Immature natural killer cell (primary cell): ENCODE measurements at places on chromosomes 5 and 9.

DNA sequence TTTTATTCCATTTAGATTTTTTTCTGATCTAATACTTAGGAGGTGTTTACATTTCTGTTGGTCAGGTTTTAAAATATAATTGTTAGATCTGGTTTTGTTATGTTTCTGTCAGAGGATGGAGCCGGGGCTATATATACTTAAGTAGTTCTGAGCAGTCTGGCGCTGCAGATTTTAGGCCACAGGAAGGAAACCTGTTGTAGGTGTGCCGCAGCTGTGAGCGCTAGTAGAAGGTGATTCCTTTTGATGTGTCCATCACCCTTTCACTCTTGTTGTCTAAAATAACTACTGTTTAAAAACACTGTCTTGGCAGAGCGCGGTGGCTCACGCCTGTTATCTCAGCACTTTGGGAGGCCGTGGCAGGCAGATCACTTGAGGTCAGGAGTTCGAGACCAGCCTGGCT lies 17.0 kb downstream of the ZBTB34 start:
- peak; percentile 38 for DNase-seq

DNA sequence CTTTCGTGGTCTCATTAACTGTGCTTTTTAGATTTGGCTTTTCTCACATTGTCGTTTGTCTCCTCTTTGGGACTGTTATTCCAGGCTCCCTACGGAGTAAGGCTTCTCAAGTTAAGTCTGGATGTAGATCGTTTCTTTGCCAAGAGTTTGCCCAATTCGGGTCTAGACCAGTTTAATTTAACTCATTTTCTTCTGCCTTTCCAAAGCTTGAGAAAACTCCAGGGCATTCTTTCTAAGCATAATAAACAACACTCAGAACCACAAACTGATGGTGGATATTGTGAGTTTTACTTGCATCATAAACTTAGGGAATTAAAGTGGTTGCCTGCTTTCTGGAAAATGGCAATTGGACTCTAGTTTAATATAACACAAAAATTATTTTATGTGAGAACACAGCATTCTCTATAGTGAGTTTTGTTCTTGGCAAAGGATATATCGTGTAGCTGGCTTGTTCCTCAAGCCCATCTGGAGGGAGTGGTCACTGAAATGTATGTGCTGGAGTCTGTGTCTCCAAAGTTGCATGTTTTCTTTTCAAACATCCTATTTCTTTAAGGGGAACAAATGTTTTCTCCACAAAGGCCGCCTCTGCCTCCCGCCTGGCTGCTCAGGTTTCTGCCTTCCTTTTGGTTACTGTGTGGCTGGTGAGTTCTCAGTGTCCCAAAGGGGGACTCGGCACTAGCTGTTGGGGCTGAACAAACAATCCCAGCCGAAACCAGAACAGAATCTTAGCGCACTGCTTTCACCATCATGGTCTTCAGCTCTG lies 211.3 kb upstream of the FBN2 start:
- no peak for DNase-seq

DNA sequence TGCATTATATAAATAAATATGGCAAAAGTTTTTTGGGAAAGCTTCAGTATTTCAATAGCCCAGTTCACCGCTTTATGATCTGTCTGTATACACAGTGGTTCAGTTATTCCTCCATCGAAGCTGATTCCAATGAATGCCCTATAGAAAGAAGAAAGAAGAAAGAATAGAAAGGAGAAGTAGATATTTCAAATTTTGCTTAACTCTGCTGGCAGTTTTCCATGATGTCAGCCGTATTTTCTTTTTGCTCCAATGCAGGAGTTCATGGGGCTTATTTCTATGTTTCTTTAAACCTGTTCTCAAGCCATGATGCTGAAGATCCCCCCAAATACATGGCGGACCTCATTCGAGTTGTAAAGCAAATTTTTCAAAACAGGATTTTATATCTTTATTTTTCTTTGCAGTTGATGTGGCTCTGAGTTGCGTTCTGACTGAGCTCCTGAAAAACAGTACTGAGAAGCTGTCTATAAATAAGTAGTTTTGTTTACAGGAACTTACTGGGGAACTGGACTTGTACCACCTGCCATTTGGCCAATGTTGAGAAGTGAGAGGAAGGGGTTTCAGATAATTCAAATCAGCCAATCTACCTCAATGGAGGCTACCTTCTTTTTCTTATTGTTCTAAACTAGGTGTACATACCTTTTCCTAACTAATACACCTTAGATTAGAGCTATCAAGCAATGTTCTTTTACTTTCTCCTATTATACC lies 418.5 kb upstream of the MEF2C start:
- DNase-seq = no peak

GRCh38 chr9:22650145-22650544 lies 203.5 kb downstream of the DMRTA1 start:
- DNase-seq = no peak

DNA sequence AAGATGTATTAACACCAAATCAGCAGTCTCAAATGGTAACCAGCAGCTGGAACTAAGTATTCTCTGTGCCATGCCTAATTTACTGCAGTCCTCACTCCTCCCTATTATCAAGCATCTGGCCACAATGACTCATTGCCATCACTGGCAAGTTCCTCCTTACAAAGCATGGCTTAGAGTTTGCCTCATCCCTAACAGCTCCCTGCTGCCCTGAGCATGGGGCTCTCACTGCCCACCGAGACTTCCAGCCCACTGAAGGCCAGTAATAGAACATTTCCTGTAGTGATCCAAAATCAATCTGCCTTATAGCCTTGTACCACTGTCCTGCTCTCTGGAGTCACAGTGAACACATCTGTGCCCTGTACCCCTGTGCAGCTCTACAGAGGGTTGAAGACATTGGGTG lies 211.9 kb upstream of the TRIM32 start:
- DNase-seq = no peak

- DNase-seq = no peak
Observed at GRCh38 chr9:107868186-107868585, 378.6 kb upstream of the KLF4 start.

- DNase-seq = no peak
Observed at GRCh38 chr5:39284552-39284951, 65.2 kb upstream of the FYB1 start.

DNA sequence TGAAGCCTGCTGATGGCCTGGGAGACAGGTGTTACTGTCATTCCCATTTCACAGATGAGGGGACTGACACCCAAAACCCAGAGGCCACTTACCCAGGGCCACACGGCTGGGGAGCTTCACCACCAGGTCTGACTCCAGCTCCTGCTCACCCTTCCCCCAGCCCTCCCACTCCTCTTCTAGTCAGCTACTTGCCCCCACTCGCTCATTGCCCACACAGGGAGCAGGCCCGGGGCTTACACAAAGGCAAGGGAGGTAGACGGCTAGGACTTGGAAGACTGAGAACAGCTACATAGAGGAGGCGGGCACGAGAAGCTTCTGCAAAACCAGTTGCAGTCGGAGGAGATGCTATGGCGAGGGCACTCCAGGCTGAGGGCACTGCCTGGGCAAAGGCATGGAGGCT lies 21.3 kb downstream of the LMX1B start:
- no peak for DNase-seq

DNA sequence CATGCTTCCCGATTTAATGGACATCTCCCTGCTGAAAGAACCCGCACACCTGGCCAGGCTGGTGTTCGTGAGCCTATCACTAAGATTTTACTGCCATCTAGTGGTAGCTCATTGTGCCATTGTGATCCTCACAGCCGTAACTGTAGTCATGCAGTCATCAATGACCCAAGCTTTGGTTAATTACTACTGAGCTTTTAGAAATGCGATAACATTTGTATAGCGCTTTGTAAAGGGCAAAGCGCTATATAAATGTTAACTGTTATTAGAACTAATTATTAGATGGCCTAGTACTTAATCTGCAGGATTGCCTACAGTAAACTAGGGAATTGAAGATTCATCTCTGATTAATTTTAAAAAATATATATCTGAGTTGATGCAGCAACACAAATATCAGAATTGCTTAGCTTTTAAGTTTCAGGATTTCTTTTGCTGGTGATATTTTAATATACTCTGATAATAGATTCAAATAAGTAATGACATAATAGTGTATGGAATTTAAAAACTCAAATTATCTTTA lies 90.2 kb downstream of the HACD4 start:
- peak; percentile 55 for DNase-seq

GRCh38 chr5:20611620-20612019 lies 623.6 kb upstream of the CDH18 start:
- DNase-seq = no peak

GRCh38 chr5:137283801-137284200 lies 215.3 kb downstream of the SPOCK1 start:
- DNase-seq = no peak

- DNase-seq = no peak
Observed at GRCh38 chr5:154211641-154212390, 21.3 kb downstream of the GALNT10 start.

GRCh38 chr5:1431021-1431811 lies 14.0 kb downstream of the SLC6A3 start:
- DNase-seq = no peak

DNA sequence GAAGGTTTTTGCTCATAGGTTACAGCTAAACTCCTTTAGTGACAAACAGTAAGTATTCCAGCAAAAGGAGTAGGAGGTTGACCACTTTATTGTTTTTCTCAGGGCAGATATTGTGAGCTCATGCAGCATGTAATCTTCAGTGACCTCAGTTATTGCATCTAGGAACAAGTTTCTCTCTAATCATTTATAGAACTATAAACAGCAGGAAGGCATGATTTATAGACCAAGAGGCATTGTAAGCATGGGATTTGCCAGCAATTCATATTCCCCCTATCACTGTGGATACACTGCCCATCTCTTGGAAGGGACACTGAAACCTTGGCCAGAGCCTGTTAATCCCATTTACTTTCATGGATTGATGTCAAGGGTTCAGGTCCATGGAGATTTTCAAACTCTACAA lies 15.4 kb upstream of the FAM170A start:
- no peak for DNase-seq

GRCh38 chr9:70428781-70429180 lies 14.3 kb upstream of the KLF9 start:
- no peak for DNase-seq

DNA sequence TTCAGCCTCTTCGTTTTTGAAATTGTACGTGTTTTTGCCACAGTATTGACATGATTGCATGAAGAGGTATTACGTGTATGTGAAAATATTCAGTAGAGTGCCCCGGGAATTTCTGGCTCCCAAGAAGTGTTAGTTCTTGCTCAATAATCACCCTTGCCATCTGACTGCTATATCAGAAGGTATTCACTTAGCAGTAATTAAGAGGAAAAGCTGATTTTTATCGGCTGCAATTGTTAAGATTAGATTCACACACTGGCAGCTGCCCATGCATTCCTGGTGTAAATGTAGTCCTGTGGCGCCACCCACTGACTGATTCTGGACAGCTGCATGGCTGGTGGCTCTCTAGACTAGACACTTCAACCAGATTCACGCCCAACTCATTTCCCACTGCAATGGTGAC lies 440.1 kb upstream of the ADAMTS16 start:
- DNase-seq = no peak

GRCh38 chr5:374631-375335 lies 53.3 kb downstream of the AHRR start:
- DNase-seq = no peak

DNA sequence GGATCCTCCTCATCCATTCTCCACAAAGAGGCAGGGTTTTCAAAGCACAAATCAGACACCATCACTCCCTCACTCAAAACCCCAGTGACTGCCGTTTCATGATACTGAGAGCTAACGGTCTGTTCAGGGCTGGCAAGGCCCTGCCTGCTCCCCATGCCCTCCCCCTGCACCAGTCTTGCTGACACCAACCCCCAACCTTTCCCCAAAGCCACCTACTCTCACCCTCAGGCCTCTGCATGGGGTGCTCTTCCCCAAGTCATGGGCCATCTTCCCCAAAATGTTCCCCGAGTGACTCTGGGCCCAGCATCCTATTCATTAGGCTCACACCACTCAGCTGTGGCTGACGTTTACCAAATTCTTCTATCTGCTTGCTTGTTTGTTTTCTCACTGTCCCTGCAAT lies 21.7 kb upstream of the OLFM1 start:
- DNase-seq = no peak

DNA sequence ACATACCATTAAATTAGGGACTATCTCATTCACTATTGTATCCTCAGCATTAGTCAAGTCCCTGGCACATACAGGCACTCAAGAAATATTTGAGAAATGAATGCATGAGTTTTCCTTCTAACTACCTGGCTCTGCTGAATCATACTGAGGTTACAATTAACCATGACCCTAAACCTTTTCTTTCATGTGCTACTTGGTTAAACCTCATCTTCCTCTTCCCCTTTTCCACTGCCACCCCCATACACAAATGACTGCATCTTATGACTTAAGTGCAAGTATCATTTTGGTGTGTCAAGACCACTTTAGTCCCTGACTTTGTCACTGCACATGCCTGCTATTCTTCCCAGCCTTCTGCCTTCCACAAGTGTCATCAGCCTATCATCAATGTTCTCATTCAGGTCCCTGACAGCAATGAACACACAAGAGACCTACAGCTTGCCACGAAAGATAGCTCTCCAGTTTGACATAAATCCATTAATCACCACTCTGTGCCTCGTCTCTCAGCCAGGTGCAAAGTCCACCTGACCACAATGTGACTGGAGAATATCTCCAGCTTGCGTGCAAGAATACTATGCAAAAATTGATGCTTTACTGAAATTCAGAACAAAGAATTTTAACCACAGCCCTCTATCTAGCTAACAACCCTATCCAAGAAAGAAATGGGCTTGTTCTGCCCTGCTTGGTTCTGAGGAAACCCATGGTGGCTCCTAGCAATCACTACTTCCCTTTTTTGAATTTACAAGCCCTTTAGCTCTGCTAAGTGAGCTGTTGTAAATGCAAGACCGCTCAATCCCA lies 74.5 kb downstream of the MAPKAP1 start:
- no peak for DNase-seq

GRCh38 chr5:76838481-76839261 lies 11.1 kb upstream of the S100Z start:
- DNase-seq = no peak

- no peak for DNase-seq
Observed at GRCh38 chr5:148838357-148838756, 11.9 kb downstream of the ADRB2 start.

- no peak for DNase-seq
Observed at GRCh38 chr5:141714542-141715310, 32.7 kb upstream of the ARAP3 start.

DNA sequence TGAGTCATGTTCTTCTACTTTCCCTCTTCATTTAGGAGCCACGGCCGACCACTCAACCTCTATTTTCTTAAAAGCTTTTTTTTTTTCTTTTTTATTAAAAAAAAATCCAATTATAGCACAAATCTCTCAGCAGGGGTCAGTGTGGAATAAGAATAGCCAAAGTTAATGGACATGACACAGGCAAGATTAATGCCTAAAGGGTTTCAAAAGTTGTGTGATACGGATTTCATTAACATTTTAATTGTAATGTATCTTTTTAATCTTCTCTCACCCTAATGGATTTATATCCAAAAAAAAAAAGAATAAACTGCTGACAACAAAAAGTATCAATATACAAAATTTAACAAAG lies 5.4 kb downstream of the NACC2 start:
- peak; percentile 47 for DNase-seq

GRCh38 chr5:138241688-138242571 lies 28.8 kb upstream of the CDC23 start:
- no peak for DNase-seq
